ENCODE measurements at places on chromosomes 1 and 21.

- no peak for DNase-seq
Measured at GRCh38 chr1:153293480-153293775, 19.3 kb downstream of the PGLYRP3 start.

DNA sequence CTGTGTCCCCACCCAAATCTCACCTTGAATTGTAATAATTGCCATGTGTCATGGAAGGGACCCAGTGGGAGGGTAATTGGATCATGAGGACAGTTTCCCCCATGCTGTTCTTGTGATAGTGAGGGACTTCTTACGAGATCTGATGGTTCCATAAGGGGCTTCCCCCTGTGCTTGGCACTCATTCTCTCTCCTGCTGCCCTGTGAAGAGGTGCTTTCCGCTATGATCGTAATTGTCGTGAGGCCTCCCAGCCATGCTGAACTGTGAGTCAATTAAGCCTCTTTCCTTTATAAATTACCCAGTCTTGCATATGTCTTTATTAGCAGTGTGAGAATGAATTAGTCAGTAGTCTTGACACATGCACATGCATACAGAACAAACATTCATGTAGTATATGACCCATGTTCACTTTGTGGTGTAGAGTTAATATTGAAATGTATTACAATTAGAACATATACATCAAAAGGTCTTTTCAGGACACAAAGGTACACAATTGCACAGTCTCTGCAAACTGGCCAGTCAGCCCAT, 16.9 kb upstream of the IFI16 start:
- DNase-seq = no peak

- no peak for DNase-seq
Measured at GRCh38 chr1:206770531-206771337, at the start of gene IL19. IL19 (plus strand) TSS chr1:206770773; CDS start chr1:206836663, 65,890 bp downstream.

DNA sequence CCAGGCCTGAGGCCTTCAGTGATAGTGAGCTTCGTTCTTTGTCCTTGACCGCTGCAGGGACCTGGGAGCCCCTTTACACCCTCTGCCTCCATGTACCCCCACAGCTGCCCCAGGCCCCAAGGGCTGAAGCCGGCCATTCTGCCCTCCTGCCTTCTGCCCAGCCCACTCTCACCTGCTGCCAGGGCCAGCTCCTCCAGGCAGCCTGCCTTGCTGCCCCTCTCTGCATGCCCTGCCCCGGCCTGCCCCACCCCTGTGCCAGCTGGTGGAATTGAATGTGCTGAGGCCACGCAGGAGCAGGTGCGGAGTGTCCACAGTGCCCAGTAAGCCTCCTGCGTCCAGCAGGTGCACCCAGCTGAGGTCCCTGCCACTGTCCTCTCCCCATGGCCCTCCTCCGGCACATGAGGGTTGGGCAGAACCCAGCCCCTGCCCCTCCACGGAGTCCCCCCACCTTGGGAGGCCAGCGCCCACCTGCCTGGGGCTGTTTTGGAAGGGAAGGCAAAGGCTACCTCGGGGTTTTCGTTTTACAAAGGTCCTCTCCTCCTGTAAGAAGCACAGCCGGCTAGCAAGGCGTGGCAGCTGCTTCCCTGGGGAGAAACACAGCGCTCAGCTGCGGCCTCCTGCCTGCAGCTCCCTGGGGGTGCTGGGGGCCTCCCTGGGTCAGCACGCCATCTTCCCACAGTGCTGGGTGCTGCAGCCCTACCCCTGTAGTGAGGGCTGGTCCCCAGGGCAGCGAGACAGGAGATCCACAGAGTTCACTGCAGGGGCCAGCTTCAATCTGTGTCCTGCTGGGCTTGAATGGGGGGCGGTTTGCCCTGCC, 21.0 kb downstream of the MMEL1 start:
- DNase-seq = no peak

Data from activated CD4-positive, alpha-beta T cell treated with anti-CD3 and anti-CD28 coated beads, Interleukin-2, amount 50 U/mL, for 1 hour (primary cell).